ENCODE measurements at places on chromosomes 2 and 18. TPM values are rescaled to one million over a fixed set of nuclear protein-coding genes. Genes with fewer than 3 reads are reported as not detected.

DNA sequence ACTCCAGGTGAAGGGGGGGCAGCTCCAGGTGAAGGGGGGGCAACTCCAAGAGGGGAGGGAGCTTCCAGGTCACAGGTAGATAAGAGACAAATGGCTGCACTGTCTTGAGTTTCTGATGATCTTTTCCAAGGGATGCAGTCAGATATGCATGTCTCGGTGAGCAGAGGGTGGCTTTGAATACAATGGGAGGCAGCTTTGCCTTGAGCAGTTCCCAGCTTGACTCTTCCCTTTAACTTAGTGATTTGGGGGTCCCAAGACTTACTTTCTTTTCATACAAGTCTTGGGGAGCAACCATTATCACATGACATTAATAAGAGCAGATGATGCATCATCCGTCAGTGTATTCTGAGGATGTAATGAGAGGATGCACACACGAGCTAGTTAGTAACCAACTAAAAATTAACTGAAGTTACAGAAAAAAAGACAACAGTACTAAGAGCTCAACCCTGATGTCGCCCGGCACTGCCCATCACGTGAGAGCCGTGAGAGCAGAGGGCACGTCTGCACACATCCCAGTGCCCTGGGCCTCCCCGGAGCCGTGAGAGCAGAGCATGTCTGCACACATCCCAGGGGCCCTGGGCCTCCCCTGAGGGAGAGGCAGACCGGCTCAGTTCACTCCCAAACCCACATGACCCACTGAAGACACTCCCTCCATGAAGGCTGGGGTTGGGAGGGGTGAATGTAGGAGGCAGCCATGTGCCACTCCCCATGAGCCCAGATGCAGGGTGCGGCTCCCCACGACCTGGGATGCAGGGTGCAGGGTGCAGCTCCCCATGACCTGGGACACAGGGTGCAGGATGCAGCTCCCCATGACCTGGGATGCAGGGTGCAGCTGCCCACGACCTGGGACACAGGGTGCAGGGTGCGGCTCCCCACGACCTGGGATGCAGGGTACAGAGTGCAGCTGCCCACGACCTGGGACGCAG, 39.4 kb downstream of the PXDN start:
- DNase-seq, result no peak

GRCh38 chr2:233331536-233331935, 22.8 kb upstream of the DGKD start:
- DNase-seq, result peak; percentile 71

DNA sequence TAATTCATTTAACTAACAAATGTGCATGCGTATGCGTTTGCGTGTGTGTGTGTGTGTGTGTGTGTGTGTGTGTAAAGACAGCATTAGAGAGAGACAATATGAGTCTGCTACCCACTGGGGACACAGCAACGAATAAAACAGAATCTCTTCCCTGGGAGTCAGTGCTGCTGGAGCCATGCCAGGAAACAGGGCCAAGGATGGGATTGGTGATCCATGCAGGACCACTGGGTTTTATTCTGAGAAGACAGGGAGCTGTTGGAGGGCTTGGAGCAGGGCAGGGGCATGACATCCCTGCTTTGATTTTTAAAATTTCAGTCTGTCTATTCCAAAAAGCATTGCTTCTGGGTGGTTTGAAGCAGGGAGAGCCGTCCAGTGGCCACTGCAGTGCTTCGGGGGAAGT, 62.9 kb downstream of the PDCL3 start:
- no peak for DNase-seq

CRACDL gene
- not detected for total RNA-seq

All from activated CD4-positive, alpha-beta T cell treated with anti-CD3 and anti-CD28 coated beads for 36 hours (primary cell).